ENCODE measurements at places on chromosomes 3 and 15.

GRCh38 chr15:66748708-66749035 lies 46.6 kb downstream of the SMAD6 start:
- H3K4me1 ChIP-seq = no peaks in the 10 kb centered on the region
- no peak overlapping the region for H3K4me3 ChIP-seq
- H3K36me3 ChIP-seq = no peaks in the 10 kb centered on the region
- no peak for DNase-seq
- H3K27ac ChIP-seq = no peak overlapping the region
- peaks cover 2% of the 10 kb centered on the region for H3K27me3 ChIP-seq

GRCh38 chr3:170467007-170467406 lies 48.3 kb downstream of the CLDN11 start:
- H3K4me3 ChIP-seq = no peak overlapping the region
- H3K27me3 ChIP-seq = peaks cover 2% of the 10 kb centered on the region
- peak overlapping the region; percentile 15 for H3K27ac ChIP-seq
- no peaks in the 10 kb centered on the region for H3K36me3 ChIP-seq
- peaks cover 28% of the 10 kb centered on the region for H3K4me1 ChIP-seq

DNA sequence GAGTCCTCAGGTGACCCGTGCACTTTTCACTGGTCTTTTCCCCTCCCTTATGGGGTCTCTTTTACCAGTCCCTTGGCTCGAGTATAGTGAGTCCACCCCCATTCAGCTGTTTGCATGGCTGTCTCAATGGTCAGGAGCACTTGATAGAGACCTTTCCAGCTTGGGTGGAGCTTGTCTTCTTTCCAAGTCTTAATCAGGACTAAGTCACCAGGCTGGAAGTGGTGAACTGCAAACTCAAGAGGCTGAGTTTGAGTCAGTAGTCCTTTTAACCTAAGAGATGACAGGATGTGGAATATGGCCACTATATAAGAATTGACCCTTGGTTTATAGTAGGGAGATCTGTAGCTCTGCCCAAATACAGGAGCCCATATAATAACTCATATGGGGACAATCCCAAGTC lies 279.7 kb downstream of the PYDC2 start:
- no peaks in the 10 kb centered on the region for H3K4me1 ChIP-seq
- peaks cover 23% of the 10 kb centered on the region for H3K36me3 ChIP-seq
- no peak overlapping the region for H3K27ac ChIP-seq
- DNase-seq = no peak
- no peak overlapping the region for H3K4me3 ChIP-seq
- no peaks in the 10 kb centered on the region for H3K27me3 ChIP-seq

DNA sequence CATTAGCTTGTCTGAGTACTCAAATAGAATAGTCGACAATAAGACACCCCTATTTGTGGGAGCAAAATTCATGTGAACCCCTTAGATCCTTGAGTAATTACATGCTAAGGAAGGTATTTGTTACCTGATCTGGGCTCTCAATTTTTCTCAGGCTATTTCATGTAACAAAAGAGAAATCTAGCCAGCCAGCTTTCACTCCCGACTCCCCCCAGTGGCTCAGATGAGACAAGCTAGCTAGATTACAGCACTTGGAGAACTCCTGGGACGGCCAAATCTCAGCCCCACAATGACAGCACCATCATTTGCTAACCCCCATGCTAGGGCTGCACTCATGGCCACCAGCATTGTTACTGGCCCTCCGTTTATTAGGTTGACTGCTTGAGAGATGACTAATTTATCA lies 41.3 kb downstream of the GLDN start:
- H3K4me3 ChIP-seq = no peak overlapping the region
- peaks cover 5% of the 10 kb centered on the region for H3K27me3 ChIP-seq
- no peak overlapping the region for H3K27ac ChIP-seq
- peak; percentile 67 for DNase-seq
- H3K4me1 ChIP-seq = peaks cover 28% of the 10 kb centered on the region
- H3K36me3 ChIP-seq = no peaks in the 10 kb centered on the region

GRCh38 chr3:172189987-172190603 lies 150.7 kb downstream of the FNDC3B start:
- H3K4me1 ChIP-seq = peaks cover 2% of the 10 kb centered on the region
- no peaks in the 10 kb centered on the region for H3K27me3 ChIP-seq
- no peak overlapping the region for H3K27ac ChIP-seq
- H3K4me3 ChIP-seq = no peak overlapping the region
- no peak for DNase-seq

DNA sequence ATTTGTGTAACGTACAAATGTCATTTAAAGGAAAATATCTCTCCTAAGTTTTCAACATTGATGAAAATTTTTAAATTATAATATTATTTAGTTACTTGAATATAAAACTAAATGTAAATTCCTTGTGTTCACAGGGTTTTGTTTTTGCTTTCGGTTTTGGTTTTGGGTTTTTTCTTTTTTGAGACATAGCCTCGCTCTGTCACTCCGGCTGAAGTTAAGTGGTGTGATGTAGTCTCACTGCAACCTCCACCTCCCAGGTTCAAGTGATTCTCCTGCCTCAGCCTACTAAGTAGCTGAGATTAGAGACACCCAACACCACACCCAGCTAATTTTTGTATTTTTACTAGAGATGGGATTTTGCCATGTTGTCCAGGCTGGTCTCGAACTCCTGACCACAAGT lies 79.3 kb upstream of the TCF12 start:
- peaks cover 4% of the 10 kb centered on the region for H3K27me3 ChIP-seq
- no peak overlapping the region for H3K4me3 ChIP-seq
- H3K4me1 ChIP-seq = peaks cover 5% of the 10 kb centered on the region
- peaks cover 4% of the 10 kb centered on the region for H3K36me3 ChIP-seq
- H3K27ac ChIP-seq = no peak overlapping the region

DNA sequence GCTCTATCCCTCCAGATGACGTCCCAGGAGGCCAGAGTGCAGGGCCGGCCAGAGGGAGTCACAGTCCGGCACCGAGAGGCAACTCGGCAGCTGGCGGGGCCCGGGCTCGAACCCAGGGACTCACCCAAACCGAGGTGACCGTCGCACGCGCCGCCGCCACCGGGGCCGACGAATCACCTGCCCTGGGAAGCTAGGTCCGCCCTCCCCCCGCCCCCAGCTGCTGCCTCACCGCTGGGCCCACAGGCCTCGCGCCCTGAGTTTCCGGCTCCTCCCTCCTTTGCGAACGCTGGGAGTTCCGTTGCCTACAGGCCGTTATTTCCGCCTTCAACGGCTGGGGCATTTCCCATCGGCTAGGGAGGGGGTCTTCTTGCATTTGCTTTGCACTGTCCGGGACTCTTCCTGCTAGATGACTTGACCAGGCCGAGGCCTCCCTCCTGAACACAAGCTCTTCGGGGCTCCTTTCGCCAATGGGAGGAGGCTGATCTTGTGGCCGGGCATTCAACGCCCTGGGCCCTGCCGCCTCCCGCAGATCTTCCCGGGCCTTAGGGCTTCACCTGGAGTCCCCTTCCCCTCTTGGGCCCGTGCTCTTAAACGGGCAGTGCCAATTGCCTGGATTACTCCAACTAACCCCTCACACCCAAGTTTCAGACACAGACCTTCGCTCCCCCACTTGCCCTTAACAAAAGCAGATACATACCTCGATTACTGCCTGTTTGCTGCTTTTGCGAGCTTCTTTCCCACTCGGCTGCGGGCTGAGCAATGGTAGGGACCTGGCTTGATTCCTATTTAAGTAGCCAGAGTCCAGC lies at the start of gene SNUPN:
TSS of gene SNUPN (minus strand) at position 184 of the 806 bp plus-strand sequence. CDS start 4,674 bp downstream, outside the sequence.
- peak within 1 kb of the TSS; percentile 97 for H3K27ac ChIP-seq
- no peaks in the 10 kb centered on the region for H3K36me3 ChIP-seq
- peak within 1 kb of the TSS; percentile 97 for H3K4me3 ChIP-seq
- H3K27me3 ChIP-seq = peaks cover 2% of the 10 kb centered on the region

DNA sequence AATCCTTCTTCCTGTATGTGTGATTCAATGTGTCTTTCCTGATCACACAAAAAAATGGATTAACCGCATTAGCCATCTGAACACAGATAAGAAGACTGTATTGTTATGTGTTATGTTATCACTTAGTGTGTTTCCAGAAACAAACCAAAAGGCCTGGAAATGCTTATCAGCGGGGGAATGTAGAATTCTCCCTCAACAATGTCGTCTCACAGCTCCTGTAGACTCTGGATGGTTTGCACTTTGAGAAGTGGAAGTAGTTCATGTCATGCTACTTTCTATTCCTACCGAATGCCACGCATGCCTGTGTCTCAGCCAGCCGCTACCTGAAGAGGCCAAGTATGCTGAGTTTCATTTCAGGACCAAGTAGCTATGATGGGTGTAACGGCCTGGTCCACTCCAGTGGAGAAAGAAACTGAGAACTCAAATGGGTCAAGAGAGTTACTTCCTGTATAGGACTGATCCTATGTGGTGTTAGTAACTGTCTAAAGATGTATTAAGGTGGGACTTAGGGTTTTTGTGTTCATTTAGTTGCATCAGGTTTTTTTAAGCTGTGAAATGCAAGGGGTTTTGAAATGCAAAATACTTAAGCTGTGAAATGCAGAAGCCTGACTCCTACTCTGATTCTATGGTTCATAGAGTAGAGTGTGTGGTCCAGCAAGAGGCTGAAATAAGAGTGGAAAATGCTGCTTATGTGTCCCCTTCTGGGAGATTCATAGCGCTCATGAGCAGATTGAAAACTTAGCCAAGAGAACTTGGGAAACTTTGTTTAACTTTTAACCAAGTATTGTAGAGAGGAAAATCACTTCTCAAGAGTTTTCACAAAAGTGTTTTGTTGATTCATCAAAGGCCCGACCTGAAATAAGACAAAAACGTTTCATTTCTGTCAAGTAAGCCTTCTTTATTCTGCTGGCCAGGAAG lies 118.5 kb upstream of the LMOD3 start:
- no peak overlapping the region for H3K4me3 ChIP-seq
- no peaks in the 10 kb centered on the region for H3K4me1 ChIP-seq
- no peaks in the 10 kb centered on the region for H3K27me3 ChIP-seq
- no peak for DNase-seq

- H3K4me1 ChIP-seq = no peaks in the 10 kb centered on the region
- no peak for DNase-seq
- H3K36me3 ChIP-seq = no peaks in the 10 kb centered on the region
- H3K27ac ChIP-seq = no peak overlapping the region
- no peaks in the 10 kb centered on the region for H3K27me3 ChIP-seq
- no peak overlapping the region for H3K4me3 ChIP-seq
Measured at GRCh38 chr3:167861649-167862048, 126.1 kb downstream of the SERPINI1 start.

GRCh38 chr15:58929891-58930416 lies 3.5 kb downstream of the SLTM start:
- no peaks in the 10 kb centered on the region for H3K36me3 ChIP-seq
- peaks cover 4% of the 10 kb centered on the region for H3K27me3 ChIP-seq
- no peak overlapping the region for H3K4me3 ChIP-seq

GRCh38 chr15:40313531-40314398 lies 6.0 kb upstream of the PLCB2 start:
- H3K27me3 ChIP-seq = peaks cover 3% of the 10 kb centered on the region
- DNase-seq = no peak
- H3K4me1 ChIP-seq = peaks cover 3% of the 10 kb centered on the region
- H3K36me3 ChIP-seq = no peaks in the 10 kb centered on the region

DNA sequence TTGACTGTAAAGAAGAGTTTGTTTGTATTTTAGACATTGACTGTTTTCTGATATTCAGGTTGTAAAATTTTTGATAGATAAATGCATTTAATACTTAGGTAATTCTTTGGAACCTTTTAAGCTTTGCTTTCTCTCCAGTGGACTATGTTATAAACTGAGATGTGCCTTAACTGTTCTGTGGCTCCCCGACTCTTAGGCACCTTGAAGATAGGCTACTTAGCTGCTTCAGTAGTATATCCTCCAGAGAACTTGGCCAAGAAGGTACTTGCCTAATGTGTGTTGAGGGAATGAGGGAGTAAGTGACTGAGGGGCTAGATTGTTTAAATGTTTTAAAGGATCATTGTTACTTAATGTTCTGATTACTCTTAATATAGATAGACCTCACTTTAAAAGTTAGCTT lies 141.3 kb upstream of the LRRFIP2 start:
- H3K27ac ChIP-seq = no peak overlapping the region
- no peaks in the 10 kb centered on the region for H3K36me3 ChIP-seq
- H3K4me3 ChIP-seq = no peak overlapping the region
- no peak for DNase-seq

DNA sequence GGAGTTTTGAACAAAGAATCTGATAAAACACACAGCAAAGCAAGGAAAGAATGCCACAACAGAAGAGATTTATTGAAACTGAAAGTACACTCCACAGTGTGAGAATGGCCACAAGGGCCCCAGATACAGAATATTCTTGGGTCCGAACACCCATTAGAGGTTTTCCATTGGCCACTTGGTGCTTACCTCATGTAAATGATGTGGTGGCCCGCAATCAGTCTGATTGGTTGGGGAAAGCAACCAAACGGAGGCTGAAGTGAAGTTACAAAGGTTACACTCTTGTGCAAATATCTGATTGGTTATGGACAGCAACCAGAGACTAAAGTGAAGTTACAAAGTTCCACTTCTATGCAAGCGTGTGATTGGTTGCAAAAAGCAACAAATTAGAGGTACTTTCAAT lies 20.4 kb downstream of the NSUN3 start:
- H3K36me3 ChIP-seq = peaks cover 8% of the 10 kb centered on the region
- H3K27ac ChIP-seq = no peak overlapping the region
- peaks cover 4% of the 10 kb centered on the region for H3K27me3 ChIP-seq
- peaks cover 8% of the 10 kb centered on the region for H3K4me1 ChIP-seq

DNA sequence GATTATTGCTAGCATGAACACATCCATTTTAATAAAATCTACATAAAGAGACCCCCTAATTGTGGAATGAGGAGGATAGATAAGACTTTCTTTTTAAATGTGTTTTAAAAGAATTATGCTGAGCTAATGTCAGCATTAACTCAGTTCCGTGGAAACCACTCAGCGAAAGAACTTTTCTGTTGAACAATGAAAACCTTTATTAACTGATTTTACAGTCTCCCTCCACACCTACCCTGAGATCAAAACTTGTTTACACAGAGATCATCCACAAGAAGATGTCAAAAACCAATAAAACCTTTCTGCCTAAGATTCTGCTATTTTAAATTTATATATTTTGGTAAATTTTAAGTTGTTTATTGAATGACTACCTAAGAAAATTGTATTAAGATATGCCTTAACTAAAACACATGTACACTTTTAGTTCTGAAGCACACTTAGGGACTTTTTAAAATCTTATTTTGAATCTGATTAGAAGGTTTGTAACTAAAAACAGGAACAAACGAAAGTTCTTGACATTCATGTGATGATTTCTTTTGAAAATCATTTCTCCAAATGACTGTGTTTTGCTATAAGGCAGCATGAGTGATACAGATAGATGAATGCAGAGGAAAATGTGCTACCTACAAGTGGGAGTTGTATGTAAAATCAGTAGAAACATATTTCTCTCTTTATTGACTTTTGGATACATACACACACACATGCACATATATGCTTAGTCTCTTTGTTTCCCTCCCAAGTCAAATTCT lies 369.0 kb downstream of the UNC13C start:
- H3K27ac ChIP-seq = no peak overlapping the region
- H3K4me1 ChIP-seq = no peaks in the 10 kb centered on the region

DNA sequence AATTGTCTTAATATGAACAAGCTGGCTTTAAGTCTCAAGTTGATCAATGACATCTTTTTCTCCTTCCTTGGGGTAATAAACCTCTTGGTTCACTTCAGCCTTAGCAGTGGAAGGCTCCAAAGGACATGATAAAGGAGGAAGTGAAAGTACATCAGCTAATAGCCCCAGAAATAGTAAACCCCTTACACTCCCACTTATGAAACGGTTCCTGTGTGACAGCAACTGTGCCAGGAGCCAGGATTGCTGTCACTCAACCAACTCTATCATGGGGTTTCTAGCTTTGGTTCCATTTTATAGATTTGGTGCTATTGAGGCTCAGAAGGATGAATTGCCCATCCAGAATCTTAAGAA lies 216.7 kb downstream of the ABHD5 start:
- no peaks in the 10 kb centered on the region for H3K27me3 ChIP-seq
- no peak for DNase-seq
- H3K27ac ChIP-seq = peak overlapping the region; percentile 87
- H3K4me3 ChIP-seq = peak overlapping the region; percentile 68
- no peaks in the 10 kb centered on the region for H3K36me3 ChIP-seq
- peaks cover 20% of the 10 kb centered on the region for H3K4me1 ChIP-seq

All from glutamatergic neuron (in vitro differentiated cells).